ENCODE measurements at places on chromosomes 11 and 22. TPM values are rescaled to one million over a fixed set of nuclear protein-coding genes. Genes with fewer than 3 reads are reported as not detected.
A peak's percentile ranks its signal among the peaks of the same experiment; 100 is the strongest.

- no peak for DNase-seq
Measured at GRCh38 chr11:28245131-28245530, 136.9 kb downstream of the METTL15 start.

- DNase-seq, result peak; percentile 82
Measured at GRCh38 chr11:12581923-12582322, 92.3 kb upstream of the TEAD1 start.

GRCh38 chr22:19036523-19037273 lies 85.5 kb downstream of the DGCR2 start:
- no peak for DNase-seq

Gene NFAM1
- total RNA-seq, result not detected

DNA sequence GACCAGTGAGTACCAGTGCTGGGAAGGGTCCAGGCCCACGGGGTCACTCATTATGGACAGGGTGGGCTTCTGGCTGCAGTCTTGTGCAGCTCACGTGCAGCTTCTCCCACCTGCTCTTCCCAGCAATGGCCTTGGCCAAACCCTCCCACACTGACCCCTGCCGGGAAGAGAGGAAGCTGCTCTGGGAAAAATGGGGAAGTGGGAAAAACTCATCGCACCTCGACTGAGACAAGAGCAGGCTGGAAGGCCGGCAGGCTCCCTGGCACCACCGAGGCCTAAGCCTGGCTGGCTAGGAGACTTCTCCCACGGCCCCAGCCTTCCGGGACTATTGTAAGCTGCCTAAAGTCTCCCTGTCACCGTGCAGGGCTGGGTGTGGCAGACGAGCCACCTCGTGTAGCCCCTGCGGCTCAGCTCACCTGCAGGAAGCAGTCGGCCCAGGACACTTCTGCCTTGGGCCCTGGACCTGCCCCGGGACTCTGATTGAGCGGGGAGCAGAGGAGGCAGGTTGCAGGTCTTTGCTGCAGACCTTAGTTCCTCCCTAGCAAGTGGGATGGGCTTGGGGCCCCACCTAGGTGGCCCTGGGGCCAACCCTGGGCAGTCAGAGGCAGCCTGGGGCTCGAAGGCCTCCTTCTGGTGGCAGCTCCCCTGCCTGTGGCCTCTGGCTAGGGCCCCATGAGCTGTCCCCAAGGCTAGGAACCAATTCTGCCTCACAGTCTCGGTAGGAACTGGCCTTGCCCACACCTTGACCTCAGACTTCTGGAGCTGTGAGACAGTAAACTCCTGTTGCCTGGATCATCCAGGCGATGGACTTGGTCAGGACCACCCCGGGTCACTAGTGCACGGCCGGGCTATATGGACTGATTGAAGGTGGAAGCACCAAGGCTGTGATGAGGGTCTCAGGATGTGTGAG lies 23.1 kb downstream of the MRGPRG start:
- no peak for DNase-seq

- no peak for DNase-seq
Measured at GRCh38 chr11:121340032-121340580, 47.5 kb downstream of the SC5D start.

- no peak for DNase-seq
Measured at GRCh38 chr11:1629326-1630185, at the start of gene KRTAP5-5. KRTAP5-5 (plus strand) TSS chr11:1629775; CDS start chr11:1629841, 66 bp downstream.

Gene GTF2H1
- 30.8 TPM for total RNA-seq

DNA sequence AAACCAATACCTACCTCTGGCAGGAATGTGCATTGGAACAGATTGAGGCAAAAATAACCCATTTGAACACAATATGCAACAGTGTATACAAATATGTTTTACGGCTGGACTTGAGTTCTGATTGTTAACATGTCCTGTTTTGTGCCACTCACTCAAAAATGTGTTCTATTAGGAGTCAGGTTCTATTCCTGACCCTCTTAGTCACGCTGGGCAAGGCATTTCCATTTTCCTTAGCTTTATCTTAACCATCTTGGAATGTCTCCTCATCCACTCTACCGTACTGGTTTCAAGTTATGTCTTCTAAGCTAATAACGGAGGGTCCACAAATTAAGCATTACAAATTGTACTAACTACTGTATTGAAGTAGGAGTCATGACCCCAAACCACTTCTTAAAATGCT lies 78.6 kb downstream of the MAML2 start:
- no peak for DNase-seq

GRCh38 chr11:65553301-65554001 lies 4.7 kb downstream of the LTBP3 start:
- no peak for DNase-seq

DNA sequence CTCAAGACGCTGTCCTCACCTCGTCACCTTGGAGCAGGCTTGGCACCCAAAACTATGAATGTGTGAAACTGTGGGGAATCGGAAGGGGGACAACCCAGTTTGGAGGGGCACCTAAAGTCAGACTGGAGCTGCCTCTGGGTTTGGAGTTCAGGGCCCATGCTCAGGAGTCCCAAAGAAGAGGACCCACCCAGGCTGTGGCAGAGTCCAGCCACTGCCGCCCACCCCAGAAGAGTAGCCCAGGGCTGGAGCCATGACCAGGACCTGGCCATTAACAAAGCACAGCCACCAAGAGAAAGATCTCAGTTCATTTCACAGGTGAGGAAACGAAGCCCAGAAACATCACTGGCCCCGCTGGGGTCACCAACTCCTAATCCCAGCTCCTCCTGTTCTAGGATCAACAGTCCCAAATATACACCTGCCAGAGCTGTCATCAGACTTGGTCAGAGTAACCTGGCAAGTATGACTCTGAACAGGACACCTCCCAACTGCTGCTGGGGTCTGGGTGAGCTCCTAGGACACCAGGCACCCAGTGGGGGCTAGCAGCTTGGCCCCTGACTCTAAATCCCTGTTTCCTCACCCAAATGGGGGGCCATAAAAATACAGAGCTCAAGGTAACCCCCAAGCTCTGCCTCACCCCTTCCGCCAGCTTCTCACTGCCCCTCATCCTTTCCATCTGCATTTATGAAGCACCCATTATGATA lies 2.7 kb downstream of the RAB3IL1 start:
- DNase-seq, result no peak

Gene TMEM258
- 102 TPM for total RNA-seq

Gene OR5B21
- total RNA-seq, result not detected

DNA sequence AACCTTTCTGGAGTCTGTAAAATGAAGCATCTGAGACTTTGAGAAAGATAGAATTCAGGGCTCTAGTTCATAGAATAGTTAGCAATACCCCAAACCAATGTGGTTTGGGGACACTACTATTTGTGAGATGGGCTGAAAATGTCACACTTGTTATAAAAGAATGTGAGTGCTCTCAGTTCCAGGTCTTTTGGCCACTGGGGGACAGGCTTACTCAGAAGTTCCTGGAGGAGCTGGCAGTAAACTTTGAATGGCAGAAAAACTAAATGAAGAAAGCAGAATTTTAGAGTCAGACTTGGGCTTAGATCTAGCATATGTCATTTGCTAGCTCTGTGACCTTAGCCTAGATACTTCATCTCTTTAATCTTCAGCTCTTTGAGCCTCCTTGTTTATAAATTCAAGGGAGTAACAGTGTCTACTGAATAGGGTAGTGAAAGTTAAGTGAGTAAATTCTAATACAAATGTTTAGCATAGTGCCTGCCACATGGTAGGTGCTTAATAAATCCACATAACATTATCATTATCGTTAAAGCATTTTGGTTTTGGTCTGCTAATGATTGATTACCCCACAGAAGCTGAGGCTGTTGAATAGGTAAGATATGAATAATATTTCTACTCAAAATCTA lies 3.7 kb downstream of the LYVE1 start:
- no peak for DNase-seq

GRCh38 chr11:19703211-19703610 lies 9.4 kb upstream of the NAV2 start:
- no peak for DNase-seq

All from epithelial cell of proximal tubule (primary cell).